ENCODE measurements at places on chromosomes 5 and 9.

DNA sequence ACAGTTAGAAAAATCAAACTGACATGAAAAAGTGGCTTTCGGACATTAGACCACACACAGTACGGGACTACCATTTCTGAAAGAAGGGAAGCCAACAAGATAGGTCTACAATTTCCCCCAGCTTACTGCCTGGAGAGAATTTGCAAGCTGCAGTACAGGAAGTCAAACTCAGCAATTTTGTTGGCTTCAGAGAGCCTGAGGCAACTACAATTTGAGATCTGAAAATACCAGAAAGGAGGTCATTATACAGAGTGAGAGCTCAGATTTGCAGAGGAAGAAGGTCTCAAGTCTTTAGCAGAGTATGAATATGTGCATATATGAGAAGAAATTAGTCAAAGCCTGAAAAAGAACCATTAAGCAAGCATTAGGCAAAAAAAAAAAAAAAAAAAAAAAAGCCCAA is 83.0 kb downstream of the OXCT1 start:
- no peak for DNase-seq

DNA sequence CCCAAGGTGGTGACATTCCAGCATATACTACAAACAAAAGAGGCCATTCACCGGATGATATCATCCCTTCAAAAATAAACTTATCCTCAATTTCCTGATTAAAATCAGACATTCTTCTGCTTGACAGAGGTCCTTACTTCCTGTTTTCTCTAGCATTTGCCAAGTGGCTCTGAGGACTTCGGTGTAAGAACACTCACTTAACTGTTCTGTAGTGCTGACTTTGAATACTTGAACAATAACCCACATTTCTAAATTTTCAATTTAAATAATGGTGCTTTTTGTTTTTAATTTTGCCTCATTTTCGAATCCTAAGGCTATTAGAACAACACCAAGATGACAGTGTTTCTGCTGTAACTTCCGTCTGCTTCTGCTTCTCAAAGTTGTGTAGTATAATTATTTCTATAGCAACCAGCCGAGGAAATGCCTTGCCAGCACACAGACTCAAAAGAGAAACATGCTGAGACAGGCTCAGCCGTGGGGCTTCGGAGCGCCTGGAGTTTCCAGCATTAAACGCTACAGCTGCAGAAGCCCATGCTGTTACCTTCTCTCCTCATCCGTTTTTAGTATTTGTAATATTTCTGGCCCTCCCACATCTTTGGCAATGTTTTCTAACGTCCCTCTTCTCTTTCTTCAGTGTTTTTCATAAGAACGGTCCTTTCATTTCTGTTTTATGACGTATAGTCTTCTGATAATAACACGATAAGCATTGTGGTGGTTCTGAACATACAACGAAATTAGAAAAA is 19.5 kb upstream of the ANXA1 start:
- DNase-seq, result no peak

DNA sequence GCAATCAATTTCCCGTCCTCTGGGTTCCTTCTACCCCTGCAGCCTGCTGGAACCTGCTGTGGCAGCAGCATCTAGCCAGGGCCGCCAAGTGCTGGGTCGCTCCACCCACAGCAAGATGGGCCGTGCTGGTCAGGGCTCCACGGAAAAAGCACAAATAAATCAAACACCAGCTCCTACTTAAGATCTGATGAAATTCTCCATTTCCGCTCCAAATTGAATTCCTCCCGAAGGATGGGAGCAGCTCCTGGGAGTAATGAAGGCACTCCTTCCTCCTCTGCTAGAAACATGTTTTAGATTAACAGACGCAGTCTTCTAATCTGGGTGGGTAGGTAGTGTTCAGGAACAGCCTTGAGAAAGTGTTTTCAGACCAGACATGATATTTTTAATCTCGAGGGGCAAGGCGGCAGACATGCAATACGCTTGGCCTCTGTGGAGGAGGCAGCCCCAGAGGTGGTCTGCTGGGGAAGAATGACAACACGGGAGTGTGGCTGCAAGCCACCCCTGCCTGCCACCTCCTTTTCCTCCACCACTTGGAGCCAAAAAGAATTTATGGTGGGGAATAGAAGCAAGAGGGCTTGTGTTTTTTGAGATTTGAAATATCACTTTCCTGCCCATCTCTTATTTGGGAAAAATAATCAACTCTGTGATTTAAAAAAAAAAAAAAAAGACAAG is 194.1 kb downstream of the AOPEP start:
- DNase-seq, result no peak

DNA sequence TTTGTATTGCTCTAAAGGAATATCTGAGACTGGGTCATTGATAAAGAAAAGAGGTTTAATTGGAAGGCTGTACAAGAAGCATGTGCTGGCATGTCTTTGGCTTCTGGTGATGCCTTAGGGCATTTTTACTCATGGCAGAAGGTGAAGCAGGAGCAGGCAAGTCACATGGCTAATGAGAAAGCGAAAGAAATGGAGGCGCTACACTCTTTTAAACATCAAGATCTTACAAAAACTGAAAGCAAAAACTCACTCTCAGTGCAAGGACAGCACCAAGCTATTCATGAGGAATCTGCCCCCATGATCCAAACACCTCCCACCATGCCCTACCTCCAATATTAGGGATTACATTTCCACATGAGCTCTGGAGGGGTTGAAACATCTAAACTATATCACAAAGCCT is 1458.8 kb upstream of the ACO1 start:
- DNase-seq, result no peak

DNA sequence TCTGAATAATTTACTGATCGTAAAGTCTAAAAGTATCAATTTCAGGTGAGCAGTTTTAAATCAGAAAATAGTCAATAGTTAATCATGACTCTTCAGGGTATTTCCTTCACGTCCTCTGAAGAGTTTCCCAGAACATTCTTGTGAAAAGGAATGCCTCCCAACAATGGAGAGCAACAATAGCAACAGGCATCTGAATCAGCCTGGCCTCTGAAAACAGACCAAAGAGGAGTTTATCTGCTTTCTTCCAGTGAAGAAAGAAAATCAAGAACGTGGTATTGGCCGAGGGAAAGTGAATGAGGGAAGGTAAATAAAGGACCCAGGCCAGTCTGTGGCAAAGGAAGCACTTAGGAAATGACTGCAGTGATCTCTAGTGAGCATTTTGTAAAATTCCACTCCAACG is 26.1 kb upstream of the RASGEF1C start:
- no peak for DNase-seq
